Ovary (tissue), 10 donors: ENCODE measurements at places on chromosomes 7 and 10. TPM values are rescaled to one million over a fixed set of nuclear protein-coding genes. Genes with fewer than 3 reads are reported as not detected.

SCART1 gene
- 2.1 TPM for total RNA-seq

FFAR4 gene
- not detected for total RNA-seq

DNA sequence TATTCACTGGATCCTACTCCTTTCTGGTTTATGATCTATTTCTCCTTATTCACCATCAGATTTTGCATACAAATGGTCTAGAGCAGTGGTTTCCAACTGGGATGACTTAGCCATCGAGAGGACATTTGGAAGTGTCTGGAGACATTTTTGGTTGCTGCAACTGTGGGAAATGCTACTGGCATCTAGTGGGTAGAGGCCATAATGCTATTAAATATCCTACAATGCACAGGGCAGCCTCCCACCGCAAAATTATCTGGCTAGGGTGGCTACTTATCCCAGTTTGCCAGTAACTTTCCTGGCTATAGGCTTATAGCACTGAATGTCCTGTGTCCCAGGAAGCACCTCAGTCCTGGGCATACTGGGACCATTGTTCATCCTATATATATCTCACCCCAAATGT lies 21.5 kb upstream of the DDX50 start:
- H3K4me1 ChIP-seq: no peaks in the 10 kb centered on the region
- no peak overlapping the region for H3K27ac ChIP-seq

GRCh38 chr7:153859239-153859638 lies 193.0 kb upstream of the DPP6 start:
- H3K27ac ChIP-seq: no peak overlapping the region
- H3K27me3 ChIP-seq: no peaks in the 10 kb centered on the region
- no peak overlapping the region for H3K4me3 ChIP-seq
- H3K36me3 ChIP-seq: no peaks in the 10 kb centered on the region
- no peak for DNase-seq
- H3K4me1 ChIP-seq: no peaks in the 10 kb centered on the region

- H3K27me3 ChIP-seq: no peaks in the 10 kb centered on the region
- H3K4me3 ChIP-seq: no peak overlapping the region
- DNase-seq: no peak
Measured at GRCh38 chr7:82633592-82633991, 190.0 kb upstream of the CACNA2D1 start.

DNA sequence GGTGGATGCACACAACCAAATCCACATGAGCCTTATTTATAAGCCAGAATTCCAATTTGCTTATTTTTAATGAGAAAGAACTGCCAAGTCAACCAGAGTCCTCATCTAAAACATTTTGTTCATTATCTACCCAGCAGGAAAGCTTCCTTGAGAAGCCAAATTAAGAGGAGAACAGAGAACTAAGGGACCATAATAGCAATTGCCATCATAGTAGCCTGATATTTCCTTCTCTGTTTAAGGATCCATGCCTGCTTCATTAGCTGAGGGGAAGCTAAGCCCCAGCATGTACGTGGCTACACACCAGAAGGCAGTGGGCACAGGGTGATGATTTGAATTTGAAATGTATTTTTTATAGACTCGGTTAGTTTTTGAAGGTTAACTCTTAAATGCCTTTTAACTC lies 46.8 kb downstream of the ADAM12 start:
- no peaks in the 10 kb centered on the region for H3K36me3 ChIP-seq
- peaks cover 2% of the 10 kb centered on the region for H3K4me1 ChIP-seq
